ENCODE measurements at places on chromosomes 12 and 14.

DNA sequence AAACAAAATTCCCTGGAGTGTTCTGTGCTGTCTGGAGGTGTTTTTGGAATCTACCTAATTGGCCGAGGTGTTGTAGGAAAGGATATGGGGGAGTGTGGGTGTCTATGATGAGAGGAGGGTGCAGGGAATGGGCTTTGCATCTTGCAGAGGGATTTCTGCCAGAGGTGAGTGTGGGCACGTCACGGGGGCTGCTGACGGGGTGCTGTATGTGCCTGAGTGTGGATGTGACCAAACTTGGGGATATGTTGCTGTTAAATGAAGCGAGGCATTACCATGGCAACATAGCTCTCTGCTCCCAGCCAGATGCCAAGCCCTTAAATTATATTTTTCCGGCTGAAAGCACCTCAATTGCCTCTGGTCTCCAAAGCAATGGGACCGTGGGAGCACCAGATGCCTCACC is 44.3 kb upstream of the SPTLC2 start:
- no peak for DNase-seq

DNA sequence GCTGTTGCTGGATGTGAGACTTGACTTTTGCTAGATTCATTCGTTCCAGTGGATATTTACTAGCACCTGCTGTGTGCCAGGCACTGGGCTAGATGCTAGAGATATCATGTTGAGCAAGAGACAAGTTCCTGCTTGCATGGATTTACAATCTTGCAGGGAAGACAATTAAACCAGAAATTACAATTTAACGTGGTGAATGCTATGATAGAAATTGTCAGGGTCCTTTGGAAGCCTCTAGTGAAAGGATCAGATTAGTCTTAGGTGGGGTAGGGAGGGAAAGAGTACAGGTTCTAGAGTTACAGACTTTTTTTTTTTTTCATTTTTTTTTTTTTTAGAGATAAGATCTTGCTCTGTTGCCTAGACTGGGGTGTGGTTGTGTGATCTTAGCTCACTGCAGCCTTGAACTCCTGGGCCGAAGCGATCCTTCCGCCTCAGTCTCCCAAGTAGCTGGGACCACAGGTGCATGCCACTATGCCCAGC is 36.7 kb downstream of the SPATS2 start:
- DNase-seq, result no peak

GRCh38 chr14:65937079-65937959 is 524.8 kb downstream of the FUT8 start:
- no peak for DNase-seq

DNA sequence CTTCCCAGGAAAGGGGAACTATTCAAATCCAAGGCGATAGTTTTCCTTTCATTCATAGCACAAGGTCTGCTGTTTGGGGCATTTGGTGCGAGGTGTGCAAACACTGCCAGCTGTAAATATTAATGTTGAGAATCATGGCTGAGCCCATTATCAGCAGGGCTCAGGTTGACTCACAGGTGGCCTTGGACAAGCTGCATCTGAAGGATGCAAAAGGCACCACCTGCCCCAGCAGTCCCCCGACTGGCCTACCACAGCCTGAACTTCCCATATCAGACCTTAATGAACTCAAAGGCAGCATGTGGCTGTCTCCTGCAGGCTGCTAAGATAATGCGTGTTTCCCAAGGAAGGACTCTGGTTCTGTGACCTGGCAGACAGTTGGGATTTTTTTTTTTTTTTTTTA is 93.3 kb upstream of the MAP1LC3B2 start:
- no peak for DNase-seq

DNA sequence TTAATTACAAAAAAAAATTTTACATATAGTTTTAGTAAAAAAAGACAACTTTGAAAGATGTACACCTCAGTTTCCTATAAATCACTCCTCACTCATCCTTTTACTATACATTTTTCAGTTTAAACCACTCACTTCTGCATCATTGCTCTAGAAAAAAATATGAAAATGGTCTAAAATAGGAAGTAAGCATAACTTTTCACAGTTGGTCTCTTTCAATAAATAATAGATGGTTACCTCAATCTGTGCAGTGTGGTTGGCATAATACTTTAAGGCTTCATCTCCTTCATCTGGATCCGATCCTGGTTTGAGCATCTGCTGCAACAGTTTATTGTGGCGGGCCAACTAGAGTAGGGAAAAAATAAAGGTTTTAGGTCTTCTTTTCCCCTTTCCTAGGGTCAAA is 247.9 kb downstream of the SSPN start:
- no peak for DNase-seq

DNA sequence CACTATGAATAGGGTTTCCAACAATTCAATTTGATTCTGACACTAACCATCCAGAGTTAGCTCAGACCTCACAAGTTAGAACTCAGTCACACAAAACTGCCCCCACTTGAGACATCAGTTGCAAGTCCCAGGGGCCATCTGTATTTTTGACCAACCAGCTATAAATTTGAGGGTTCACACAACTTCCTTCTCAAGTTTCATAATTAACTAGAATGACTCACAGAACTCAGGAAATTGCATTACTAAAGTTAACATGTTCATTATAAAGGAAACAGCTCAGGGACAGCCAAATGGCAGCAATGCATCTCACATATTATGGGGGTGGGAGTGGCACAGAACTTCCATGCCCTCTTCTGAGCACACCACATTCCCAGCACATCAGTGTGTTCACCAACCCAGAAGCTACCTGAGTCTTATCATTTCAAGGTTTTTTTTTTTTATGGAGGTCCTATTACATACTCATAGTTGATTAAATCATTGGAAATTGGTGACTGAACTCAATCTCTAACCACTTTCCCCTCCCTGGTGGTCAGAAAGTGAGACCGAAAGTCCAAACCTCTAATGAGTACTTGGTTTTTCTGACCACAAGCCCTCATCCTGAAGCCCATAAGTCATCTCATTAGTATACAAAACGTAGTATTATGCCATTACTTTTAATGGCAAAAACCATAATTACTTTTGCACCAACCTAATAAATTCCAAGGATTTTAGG is 1721.5 kb upstream of the SEL1L start:
- no peak for DNase-seq

DNA sequence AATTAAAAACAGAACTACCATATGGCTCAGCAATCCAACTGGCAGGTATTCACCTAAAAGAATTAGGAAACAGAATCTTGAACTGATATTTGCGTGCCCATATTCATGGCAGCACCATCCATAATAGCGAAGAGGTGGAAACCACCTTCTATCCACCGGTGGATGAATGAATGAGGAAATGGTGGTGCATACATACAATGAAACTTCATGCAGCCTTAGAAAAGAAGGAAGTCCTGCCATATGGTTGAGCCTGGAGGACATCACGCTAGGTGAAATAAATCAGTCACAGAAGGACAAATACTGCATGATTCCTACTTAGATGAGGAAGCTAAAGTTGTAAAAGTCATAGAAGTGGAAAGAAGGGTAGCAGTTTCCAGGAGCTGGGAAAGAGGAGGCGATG is 6.6 kb downstream of the TCL1A start:
- no peak for DNase-seq

DNA sequence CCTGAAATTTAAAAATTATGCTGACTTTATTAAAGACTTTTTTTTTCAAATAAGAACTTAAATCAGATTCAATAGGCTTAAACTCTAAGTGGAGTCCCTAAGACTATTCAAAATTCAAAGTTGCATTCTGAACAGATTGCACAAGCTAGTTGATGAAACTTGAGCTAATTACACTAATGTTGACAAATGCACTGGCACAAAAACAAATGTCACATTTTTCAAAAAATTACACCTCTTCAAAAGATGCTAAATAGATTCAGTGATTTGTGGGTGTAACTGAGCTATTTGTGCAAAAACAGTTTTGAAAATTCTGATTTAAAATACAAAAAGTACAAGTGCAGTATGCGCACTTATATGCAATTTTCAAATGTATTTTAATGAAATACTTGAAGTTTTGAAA is 205.4 kb downstream of the RERGL start:
- no peak for DNase-seq

DNA sequence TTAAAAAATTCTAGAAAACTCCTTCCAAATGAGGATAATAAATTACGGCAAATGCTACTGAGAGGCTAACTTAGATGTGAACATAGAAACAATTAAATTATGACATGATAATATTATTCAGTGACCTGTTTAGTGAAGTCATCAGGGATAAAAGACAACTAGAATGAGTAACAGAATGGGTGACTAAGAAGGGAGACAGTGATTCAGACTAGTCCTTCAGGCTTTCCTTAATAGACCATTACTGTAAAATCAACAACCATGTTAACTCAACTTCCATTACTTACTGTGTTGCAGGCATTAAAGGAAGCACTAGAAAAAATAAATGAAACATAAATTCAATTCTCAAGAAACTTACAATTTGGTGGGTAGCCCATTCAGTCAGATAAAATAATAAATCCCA is 543.9 kb upstream of the LRFN5 start:
- DNase-seq, result no peak

GRCh38 chr12:52210925-52211650 is 19.3 kb upstream of the KRT80 start:
- no peak for DNase-seq

GRCh38 chr14:93115821-93116675 is at the start of gene ITPK1:
Gene ITPK1 (minus strand): TSS chr14:93115925. CDS start chr14:93115163, 762 bp downstream.
- DNase-seq, result no peak

DNA sequence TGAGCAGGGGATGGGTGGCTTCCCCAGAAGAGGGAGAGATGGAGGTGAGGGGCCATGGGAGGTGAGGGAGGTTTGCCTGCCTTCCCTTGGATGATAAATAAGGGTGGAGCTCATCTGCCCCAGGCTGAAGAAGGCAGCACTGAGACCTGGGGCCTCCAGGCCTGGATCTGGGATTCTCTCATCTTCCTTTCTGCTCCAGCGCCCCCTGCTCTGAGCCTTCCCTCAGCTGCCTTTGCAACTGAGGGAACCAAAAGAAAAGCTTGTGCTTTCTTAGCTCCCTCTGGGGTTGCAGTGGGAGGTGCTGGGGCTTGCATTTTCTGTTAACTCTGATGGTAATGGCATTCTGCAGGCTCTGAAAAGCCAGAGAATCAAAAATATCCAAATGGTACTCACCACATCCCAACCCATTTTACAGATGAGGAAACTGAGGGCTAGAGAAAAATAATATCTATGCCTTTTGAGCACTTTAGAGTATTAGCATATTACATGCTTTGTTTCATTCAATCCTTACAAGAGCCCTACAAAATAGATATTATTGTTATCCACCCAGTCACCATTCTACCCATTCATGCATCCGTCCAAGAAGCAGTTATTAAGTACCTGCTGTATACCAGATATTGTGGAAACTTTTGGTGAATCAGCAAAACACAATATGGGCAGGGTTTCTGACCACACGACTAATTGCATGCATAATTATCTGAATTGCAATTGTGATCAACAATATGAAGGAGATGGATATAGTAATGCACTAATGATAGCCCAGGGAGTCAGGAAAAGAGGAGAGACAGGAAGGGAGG is 102.2 kb downstream of the WSCD2 start:
- DNase-seq, result no peak

DNA sequence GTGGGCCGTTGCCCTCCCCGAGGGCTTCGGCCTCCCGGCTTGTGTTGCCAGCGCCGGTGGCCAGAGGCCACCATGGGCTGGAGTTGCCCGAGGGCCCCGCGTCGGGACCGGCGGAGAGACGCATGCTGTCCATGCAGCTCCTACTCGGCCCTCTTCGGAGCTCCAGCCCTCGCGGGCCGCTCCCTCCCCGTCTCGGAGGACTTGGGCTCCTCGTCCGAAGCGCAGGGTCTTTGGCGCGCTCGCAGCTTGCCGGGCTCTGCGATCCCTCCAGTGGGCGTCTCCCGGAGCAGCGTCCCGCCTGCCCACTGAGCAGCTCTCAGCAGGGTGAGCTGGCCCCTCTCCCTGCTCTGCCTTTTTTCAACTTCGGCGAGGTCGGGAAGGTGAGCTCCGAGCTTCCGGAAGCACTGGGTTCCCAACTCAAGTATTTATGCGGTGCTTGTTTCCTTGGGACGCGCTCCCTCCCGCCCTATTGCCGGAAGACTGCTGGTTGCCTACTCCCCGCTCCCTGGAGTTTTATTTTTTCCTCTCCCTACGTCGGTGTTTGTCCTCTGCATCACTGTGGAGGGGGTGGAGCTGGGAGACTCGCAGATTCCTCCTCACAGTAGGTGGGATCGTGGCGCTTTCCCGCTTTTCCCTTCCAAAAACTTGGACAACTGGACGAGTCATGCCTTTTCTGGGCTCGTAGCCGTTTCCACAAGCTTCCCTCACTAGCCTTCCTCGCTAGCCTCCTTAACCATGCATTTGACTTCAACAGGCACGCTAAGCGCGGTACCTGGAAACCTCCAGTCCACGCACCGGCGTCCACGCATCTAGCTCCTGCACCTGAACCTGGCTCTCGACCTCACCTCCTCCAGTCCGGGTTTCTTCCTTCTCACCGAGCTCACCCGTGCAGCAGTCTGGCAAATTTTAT is at the start of gene AVPR1A:
Gene AVPR1A (minus strand): TSS at position 489 of the 910 bp plus-strand sequence. CDS start 365 bp downstream, at position 124.
- DNase-seq, result peak; percentile 22

- DNase-seq, result no peak
Observed at GRCh38 chr12:109387425-109388166, 39.9 kb downstream of the MYO1H start.

- no peak for DNase-seq
Observed at GRCh38 chr12:108784270-108784669, 53.0 kb upstream of the CORO1C start.

GRCh38 chr14:39472078-39472477 is 39.8 kb upstream of the FBXO33 start:
- no peak for DNase-seq

GRCh38 chr12:62813031-62813829 is 121.7 kb downstream of the PPM1H start:
- peak; percentile 60 for DNase-seq

DNA sequence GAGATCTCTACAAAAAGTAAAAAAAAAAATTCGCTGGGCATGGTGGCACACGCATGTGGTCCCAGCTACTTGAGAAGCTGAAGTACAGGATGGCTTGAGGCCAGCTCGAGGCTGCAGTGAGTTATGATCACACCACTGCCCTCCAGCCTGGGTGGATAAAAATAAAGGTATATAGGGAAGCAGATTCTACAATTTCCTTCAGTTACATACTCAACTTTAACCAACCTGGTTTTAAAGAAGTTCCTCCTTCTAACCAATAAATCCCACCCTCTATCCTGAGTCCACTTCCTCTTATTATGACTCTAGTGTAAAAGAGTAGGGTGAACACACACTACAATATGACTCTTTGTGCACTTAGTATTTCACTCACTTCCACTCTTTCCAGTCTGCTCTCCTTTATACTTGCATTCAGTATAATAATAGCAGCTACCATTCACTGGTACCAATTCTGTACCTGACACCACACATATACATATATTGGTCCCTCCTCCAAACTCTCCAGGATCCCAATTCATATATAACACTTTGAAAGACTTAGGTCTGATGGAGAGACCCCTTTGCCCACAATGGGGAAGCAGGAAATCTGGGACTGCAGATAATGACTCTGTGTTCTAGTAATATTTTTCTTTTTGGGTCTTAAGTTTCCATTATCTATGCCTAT is 2.3 kb downstream of the ARF3 start:
- no peak for DNase-seq

- DNase-seq, result no peak
Observed at GRCh38 chr14:39229222-39229543, 4.5 kb upstream of the MIA2 start.

GRCh38 chr14:105902131-105902898 is 375.9 kb downstream of the TMEM121 start:
- no peak for DNase-seq

- no peak for DNase-seq
Observed at GRCh38 chr14:72610096-72610830, 283.6 kb downstream of the DPF3 start.

- DNase-seq, result no peak
Observed at GRCh38 chr12:29200586-29200985, 51.5 kb downstream of the FAR2 start.

Measured in iPS DF 6.9 (cell line).